ENCODE measurements at places on chromosomes 6 and 20. TPM values are rescaled to one million over a fixed set of nuclear protein-coding genes. Genes with fewer than 3 reads are reported as not detected.

RNF39 gene
- total RNA-seq: 0.42 TPM

SLC22A2 gene
- total RNA-seq: not detected

ACSS1 gene
- 45.3 TPM for total RNA-seq

LTV1 gene
- total RNA-seq: 28.7 TPM

SLC17A2 gene
- total RNA-seq: not detected

MRPL18 gene
- 85.2 TPM for total RNA-seq

C6orf15 gene
- total RNA-seq: not detected

MATN4 gene
- total RNA-seq: not detected

NKX2-2 gene
- total RNA-seq: not detected

FAM83C gene
- total RNA-seq: not detected

OR2H2 gene
- total RNA-seq: not detected
